ENCODE measurements at places on chromosomes 3 and 15.

DNA sequence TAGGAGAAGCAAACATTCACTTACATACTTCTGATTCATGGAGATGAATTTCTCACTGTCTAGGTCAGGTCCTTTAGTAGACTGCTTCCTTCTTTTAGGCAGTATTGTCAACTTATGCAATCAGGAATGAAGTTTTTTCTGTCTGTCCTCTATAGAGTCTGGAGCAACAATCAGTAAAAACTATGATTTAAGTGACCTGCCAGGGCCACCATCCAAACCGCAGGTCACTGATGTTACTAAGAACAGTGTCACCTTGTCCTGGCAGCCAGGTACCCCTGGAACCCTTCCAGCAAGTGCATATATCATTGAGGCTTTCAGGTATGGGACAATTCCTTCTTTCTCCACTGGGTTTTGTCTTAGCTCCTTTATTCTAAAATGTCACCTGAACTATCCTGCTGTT lies 523.1 kb downstream of the ROBO2 start:
- DNase-seq: no peak

GRCh38 chr3:30199855-30200254 lies 406.5 kb upstream of the TGFBR2 start:
- DNase-seq: no peak

DNA sequence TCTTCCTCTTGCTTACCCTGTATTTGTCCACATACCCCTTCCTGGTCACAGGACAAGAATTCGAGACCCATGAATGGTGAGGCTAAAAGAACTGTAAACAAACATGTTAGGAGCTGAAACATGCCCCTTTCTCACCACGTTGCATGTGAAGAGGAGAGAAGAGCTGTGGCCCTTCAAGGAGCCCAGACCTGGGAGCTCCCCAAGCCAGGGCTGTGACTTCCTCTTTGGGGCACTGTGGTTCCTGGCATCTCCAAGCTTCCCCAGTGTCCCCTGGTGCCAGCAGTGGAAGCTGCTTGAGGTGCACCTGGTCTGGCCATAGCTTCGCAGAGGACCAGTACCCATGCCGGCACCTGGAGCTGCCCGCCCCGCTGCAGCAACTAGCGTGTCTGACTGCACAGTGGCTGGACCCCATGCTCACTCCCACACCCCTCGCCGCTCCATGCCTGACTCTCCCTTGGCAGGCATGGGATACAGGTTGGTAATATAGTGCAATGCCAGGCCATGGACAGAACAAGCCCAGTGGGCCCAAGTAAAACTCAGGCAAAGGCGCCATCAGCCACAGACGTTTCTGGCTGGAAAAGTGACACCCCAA lies 9.9 kb downstream of the SPCS1 start:
- DNase-seq: no peak

DNA sequence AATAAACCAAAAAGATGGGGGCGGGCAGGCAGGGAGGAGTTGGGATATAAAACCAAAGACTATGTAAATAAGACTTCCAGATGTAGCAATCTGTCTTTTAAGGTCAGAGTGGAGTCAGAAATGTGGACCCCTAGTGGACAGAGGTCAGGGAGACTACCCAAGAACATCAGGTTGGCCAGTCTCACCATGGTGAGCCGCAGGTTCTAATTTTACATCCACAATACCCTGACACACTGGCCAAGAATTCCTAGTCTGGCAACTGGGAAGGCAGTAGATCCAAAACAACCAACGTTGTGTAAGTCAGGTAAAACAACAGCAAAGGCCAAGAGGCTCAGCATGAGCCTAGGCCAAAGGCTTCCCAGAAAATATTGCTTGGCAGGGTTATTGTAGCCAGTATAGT lies 203.4 kb downstream of the FOXP1 start:
- DNase-seq: no peak

GRCh38 chr3:10462641-10463532 lies 42.5 kb downstream of the ATP2B2 start:
- no peak for DNase-seq

DNA sequence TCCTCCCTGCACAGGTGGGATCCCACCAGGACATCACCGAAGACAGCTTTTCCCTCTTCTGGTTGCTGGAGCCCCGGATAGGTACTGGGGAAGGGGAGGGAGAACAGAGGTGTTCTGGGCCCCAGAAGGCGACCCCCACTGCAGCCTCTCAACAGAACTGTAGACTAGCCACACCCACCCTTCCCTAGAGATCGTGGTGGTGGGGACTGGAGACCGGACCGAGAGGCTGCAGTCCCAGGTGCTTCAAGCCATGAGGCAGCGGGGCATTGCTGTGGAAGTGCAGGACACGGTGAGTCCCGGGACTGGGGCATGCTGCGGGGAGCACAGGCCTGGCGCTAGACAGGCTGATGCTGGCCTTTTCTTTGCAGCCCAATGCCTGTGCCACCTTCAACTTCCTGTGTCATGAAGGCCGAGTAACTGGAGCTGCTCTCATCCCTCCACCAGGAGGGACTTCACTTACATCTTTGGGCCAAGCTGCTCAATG lies 809 bp downstream of the NDUFAF3 start:
- no peak for DNase-seq

DNA sequence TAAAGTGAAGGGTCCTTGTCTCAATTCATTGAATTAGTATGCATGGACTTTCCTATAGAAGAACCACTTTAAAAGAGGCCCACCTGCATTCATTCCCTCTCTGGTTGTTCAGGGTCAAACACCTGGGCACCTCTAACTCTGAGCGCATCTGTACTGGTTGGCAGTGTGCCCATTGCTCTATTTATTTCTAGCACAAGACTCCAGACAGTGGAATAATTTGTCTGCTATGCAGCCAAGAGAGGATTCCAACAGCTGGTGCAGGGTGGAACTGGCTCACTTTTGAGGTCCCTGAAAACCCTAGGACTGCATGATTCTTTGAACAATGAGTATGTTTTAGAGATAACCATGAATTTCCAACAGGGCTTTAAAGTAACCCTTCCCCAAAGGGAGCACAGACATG lies 57.9 kb downstream of the CCDC33 start:
- no peak for DNase-seq

DNA sequence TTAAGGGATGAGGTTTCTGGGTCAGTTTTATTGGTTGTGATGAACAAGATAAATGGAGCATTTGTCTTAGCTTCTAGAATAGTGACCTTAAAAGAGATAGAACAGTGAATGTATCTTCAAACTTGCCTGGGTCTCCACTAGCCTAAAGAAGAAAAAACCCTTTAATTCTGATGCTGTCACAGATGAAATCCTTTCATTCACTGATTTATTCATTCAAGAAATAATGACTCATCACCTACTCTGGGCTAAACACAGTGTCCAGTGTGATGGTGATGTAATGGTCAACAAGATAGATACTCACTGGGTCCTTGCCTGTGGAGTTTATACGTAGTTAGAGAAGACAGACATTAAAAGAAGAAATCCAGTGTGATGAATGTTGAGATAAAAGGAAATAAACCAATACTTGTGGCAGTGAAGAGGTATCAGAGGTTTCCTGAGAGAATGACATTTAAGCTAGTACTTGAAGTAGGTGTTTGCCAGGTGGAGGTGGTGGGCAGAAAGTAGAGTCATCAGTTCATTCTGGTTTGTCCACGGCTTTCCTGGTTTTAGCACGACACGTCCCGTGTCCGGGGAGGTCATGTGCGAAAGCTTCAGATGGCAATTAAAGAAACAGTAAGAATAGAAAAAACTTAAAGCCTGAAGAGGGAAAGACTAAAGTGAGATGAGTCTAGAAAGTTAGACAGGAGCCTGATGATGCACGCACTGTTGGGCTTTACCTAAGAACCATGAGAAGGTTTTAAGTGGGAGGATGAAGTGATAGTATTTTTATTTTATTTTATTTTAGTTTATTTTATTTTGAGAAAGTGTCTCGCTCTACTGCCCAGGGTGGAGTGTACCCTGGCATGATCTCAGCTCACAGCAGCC lies 18.5 kb downstream of the PAK2 start:
- DNase-seq: no peak

DNA sequence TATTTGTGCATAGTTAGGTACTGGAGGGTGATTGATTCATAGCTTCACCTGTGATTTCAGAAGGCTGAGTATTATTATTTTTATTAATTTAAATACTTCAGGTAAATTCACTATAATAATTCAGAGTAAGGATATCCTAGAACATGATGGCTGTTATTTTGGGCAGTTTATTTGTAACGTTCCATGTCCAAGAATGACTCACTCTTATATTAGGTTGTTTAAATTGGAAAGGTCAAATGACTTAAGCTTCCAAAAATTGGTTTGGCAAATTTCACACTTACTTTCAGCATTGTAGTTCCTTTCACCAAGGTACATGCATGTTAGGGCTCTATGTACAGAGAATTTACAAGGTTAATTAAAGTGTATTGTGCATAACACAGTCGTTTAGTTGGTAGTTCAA lies 120.2 kb downstream of the EPHA3 start:
- DNase-seq: no peak

DNA sequence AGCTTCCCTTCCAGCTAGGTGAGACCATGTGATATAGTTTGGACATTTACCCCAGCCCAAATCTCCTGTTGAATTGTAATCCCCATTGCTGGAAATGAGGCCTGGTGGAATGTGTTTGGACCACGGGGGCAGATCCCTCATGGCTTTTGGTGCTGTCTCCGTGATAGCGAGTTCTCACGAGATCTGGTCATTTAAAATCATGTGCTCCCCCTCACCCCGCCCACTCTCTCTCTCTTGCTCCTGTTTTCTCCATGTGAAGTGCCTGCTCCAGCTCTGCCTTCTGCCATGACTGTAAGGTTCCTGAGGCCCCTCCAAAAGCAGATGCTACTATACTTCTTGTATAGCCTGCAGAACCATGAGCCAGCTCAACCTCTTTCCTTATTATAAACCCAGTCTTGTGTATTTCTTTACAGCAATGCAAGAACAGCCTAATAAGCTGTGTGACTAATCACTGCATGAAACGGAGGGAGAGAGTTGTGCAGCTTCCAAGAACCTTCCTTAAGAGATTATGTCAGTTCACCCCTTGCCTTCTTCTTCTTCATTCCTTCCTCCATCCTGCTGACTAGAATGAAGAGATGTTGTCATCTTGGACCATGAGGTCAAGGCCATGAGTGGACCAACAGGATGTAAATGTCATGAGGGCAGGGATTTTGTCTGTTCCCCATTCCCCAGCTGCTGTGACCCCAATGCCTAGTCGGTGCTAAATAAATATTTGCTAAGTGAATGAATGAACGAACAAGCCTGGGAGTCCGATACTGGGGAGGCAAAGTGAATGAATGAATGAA lies 91.0 kb downstream of the CPN2 start:
- no peak for DNase-seq

- no peak for DNase-seq
Observed at GRCh38 chr3:101423984-101424888, 88.8 kb downstream of the SENP7 start.

DNA sequence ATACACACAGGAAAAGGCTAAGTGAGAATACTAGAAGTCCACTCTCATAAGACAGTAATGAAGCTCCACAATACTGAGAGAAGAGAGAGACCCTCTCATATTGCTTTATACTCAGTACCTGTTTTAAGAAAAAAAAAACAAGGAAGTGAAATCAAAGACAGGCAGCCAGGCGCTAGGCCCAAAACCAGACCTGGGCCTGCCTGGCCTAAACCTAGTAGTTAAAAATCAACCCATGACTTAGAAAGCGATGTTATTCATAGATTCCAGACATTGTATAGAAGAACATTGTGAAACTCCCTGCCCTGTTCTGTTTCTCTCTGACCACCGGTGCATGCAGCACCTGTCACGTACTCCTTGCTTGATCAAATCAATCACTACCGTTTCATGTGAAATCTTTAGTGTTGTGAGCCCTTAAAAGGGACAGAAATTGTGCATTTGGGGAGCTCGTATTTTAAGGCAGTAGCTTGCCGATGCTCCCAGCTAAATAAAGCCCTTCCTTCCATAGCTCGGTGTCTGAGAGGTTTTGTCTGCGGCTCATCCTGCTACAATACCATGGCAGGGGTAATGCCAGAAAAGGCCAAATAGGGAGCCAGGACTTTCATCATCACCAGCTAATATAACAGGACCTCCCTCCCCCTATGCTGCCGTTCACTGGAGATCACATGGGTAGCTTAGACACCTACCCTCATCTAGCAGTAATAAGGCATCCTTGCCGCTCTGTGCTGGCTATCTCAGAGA lies 1294.1 kb downstream of the NSUN3 start:
- no peak for DNase-seq

All from stimulated activated naive CD4-positive, alpha-beta T cell (primary cell).